ENCODE measurements at places on chromosomes 7 and 10.

GRCh38 chr7:112271162-112271561 is 64.7 kb downstream of the ZNF277 start:
- no peak for DNase-seq

GRCh38 chr10:99730026-99730425 is 1.9 kb downstream of the COX15 start:
- no peak for DNase-seq

- no peak for DNase-seq
Measured at GRCh38 chr7:2853147-2853546, 9.0 kb upstream of the GNA12 start.

GRCh38 chr10:18576586-18576985 is 74.8 kb downstream of the NSUN6 start:
- DNase-seq = no peak

DNA sequence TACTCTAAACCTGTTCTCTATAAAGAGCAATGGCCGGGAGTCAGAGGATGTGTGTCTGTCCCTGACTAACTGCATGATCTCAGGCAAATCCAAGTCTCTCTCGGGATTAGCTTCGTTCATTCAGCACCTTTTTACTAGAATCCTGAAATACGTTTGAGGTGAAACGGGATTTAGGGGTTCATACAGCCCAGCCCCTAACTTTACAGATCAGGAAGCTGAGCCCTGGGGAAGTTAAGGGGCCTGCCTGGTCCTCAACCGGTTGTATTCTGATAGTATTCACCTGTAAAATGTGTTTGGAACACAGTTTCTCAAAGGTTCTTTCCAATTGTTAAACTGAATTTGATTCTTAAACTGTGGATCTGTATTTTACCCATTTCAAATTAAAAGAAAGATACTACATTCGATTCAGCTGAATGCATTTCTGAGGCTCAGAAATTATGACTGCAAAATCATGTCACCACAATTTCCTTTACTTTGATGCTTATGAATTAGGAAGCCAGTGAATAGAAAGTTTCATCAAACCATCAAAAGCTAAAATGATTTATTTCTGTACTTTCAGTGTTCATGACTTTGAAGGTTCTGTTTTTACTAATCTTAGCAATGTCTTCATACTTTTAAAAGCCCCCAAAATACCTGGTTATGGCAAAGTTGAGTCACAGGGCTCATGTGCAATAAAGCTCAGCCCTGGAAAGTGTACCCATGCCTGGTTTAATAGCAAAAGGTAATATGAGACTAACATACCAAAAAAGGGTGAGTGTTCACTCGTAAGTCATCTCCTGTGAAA is 28.9 kb upstream of the EZH2 start:
- no peak for DNase-seq

- DNase-seq = no peak
Measured at GRCh38 chr7:2490181-2490651, 14.0 kb upstream of the GRIFIN start.

DNA sequence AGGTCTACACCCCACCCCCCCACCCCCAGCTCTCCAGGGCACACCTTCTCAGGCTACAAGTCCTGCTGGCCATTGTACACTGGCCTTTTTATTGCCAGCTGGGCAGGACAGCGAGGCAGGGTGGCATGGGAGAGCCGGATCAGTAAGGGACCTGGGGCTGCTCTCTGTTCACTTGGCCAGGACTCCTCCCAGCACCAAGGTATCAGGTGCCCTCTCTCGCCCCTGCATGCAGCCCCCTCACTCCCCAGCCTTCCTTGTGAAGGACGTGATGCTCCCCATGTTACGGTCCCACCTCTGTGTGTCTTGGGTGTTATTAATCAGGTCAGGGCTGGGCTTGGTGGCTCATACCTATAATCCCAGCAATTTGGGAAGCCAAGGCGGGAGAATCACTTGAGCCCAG is 26.3 kb downstream of the PODXL start:
- DNase-seq = peak; percentile 41

DNA sequence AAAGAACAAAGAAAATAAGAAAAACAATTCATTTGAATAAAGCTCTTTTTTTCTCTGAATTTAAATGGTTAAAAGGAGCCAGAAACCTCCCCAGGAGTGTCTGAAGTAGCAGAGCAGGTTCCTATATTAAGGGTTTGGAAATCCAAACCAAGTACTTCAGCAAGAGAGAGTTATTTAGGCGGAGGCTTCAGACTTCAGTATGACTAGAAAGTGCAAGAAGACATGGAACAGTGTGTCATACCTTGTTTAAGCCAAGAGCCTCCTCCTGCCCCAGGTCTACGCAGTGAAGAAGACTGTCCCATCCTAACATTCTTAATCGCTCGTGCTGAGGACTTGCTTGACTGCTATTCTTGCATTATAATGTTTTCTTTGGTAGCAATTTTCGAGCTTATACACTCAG is 51.3 kb downstream of the ODAD2 start:
- no peak for DNase-seq

DNA sequence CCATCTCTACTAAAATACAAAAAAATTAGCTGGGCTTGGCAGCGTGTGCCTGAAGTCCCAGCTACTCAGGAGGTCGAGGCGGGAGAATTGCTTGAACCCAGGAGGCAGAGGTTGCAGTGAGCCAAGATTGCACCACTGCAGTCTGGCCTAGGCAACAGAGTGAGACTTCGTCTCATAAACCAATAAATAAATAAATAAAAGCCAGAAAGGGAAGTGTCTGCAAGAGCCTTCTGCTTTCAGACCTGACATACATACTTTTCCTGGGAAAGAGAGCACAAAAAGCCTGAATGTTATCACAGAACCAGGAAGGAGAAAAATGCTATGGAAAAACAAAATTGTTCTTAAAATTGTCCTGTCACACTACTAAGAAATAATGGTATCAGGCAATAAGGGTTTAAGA is 4.1 kb upstream of the KIF5B start:
- DNase-seq = no peak

GRCh38 chr7:41928166-41928565 is 225.3 kb upstream of the INHBA start:
- DNase-seq = no peak

DNA sequence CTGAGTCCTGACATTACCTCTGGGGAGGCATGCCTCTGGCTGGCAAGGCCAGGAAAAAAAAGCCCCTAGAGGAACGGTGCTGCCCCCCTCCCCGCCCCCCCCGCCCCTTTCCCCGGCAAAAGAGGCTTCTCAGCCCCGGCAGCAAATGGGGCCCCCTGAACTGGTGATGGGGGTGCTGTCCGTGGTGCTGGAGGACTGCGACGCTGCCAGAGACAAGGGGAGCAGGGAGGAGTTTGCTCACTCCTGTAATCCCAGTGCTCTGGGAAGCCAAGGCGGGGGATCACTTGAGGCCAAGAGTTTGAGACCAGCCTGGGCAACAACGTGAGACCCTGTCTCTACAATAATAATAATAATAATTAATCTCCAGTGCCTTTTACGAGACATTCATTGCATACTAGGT is 23.7 kb downstream of the SRRM3 start:
- DNase-seq = no peak

DNA sequence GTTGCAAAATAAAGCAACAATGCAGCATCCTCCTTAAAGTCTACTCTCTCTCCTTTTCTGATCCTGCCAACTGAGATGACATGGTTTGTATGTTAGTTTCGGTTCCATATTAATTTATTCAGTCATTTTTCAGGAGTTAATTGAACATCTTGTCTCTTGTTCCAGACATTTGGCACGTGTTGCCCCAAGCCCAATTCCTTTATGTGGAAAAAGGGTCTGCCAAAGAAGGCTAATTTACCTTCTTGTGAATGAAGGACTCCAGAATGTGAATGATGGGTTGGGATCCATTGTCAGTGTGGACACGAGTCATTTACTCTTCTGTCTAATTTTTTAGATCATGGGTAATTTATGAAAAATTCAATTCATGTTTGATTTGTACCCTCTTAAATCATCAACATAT is 350.9 kb upstream of the LRGUK start:
- no peak for DNase-seq

DNA sequence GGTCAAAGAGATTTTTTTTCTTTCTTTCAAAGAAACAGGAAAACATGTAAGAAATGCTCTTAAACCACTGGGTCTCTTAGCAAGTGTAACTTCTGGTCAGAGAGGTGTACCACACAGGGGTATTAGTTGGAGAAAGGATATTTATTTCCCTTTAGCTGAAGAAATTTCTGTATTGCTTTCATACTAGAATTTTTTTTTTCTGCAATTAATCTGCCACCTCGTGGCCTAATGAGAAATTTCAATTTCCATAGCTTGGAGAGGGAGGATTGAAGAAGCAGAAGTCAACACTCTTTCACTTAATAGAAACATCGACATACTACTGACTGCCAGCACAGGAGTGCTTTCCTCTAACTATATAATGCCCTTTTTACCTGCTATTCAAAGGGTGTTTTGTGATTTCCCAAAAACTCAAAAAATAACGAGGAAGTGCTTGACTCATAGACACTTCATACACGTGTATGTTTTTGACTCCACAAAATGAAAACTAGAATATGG is 177.6 kb upstream of the NAMPT start:
- DNase-seq = no peak

- DNase-seq = no peak
Measured at GRCh38 chr10:1978584-1978983, 241.3 kb upstream of the ADARB2 start.

GRCh38 chr7:38671911-38672905 is 41.0 kb upstream of the AMPH start:
- DNase-seq = no peak

GRCh38 chr10:3496138-3496537 is 288.9 kb downstream of the KLF6 start:
- no peak for DNase-seq

DNA sequence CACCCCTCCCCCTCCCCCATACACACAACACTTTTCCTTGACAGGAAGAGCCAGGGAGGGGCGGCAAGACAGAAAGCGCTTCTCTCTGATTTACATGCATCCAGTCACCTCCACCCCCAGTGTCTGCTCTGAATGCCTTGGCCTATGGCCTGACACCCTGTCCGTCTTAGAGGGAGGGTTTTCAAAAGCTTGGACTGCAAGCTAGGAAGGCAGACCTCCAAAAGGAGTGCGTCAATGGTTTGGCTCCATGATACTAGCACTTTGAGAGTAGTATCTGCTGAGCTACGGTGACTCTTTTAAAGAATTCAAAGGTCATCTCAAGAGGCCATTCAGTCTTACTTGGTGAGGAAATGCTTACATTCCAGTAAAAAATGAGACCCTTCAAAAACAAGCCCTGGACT is 20.3 kb upstream of the PAX2 start:
- DNase-seq = peak; percentile 10

GRCh38 chr7:143305423-143306070 is 10.4 kb upstream of the CLCN1 start:
- peak; percentile 90 for DNase-seq

DNA sequence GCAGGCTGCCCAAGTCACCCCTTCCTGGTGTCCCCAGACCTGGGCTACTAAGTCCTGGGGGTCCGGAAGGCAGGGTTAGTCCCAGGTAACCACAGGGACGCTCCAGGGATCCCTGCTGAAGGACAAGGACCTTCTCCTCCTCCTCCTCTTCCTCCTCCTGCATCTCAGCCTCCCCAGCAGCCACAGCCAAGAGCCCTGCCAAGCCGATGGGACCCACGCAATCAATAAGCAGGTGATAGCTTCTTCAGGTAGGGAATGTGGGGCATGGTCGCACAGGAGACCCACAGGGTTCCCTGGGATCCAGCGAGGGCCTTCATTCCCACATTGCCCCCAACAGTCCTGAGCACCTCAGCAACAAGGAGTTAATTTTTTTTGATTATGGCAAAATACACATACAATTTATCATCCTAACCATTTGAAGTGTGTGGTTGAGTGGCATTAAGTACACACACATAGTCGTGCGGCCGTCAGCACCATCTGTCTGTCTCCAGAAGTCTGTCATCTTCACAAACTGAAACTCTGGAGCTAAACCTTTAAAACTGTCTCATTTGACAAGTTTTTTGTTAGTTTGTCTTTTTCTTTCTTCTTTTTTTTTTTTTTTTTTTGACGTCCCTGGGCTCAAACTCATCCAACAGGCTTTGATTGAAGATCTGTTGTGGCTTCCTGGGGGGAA is 12.1 kb downstream of the CRYGN start:
- no peak for DNase-seq

DNA sequence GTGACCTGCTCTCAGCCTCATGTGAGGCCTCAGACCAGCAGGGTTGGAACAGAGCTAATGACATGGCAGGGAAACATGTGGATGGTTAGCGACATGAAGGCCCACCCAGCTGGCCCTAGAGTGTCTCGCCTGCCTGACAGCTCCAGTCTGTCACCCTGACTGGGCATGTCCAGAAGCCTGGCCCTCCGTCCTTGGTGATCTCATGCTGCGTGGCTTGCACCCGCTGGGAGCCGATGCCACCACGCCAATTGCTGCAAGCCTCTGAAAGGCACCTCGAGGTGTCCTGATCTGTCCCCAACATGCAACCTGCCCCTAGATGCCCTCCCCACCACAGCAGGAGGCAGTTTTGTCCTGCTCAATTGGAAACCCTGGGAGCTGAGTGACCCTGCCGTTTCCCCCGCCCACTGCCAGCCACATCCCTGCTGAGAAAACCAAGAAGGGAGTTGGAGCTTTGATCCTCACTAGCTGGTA is 27.8 kb upstream of the RET start:
- DNase-seq = no peak

- DNase-seq = no peak
Measured at GRCh38 chr7:108203537-108203936, 73.4 kb upstream of the LAMB4 start.

- DNase-seq = no peak
Measured at GRCh38 chr7:102169651-102170392, 116.8 kb upstream of the SH2B2 start.

- no peak for DNase-seq
Measured at GRCh38 chr10:75424571-75424970, 6.9 kb upstream of the LRMDA start.

DNA sequence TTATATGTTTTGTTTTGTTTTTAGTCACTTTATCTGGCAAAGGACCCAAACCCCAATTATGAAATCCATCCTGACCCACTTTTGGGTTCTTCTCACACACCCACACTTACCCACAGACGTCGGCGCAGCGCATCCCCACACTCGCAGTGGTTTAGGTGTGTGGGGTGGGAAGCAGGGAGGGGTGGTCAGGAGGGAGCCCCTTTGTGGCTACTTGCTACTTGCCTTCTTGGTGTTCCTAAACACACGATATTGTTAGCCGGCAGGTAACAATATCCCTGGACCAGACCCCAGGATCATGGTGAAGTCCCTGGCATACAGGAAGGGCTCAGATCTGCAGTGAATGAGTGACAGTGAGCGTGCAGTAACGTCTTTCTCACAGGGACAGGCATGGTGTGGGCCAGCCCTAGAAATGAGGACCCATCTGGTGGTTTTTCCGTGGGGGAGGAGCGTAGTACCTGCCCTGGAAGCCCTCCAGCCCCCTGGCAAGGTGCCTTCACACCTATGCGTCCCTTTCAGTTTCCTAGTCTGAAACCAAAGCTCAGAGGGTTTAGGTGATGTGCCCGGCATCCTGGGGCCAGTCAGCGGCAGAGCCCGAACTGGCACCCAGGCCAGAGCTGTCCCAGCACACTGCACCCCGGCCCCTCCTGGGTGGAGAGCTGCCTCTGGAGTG is 4.4 kb downstream of the SPOCK2 start:
- DNase-seq = peak; percentile 72

DNA sequence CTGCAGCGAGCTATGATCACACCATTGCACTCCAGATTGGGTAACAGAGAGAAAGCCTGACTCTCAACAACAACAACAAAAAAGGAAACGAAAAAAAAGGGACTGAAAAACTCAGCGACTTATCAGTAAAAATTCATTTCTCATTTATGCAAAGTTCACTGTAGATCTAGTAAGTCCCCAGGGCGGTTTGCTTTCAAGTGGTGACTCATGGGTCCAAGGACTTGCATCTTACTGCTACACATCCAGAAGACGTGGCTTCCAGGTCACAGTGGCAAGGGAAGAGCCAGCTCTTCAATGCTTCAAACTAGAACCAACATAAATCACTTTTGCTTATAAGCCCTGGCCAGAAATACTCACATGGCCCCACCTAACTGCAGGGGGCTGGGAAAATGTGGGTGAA is 178.3 kb upstream of the AUTS2 start:
- no peak for DNase-seq

All from spleen (tissue), 13 donors.